ENCODE measurements at places on chromosomes 1 and 21.

DNA sequence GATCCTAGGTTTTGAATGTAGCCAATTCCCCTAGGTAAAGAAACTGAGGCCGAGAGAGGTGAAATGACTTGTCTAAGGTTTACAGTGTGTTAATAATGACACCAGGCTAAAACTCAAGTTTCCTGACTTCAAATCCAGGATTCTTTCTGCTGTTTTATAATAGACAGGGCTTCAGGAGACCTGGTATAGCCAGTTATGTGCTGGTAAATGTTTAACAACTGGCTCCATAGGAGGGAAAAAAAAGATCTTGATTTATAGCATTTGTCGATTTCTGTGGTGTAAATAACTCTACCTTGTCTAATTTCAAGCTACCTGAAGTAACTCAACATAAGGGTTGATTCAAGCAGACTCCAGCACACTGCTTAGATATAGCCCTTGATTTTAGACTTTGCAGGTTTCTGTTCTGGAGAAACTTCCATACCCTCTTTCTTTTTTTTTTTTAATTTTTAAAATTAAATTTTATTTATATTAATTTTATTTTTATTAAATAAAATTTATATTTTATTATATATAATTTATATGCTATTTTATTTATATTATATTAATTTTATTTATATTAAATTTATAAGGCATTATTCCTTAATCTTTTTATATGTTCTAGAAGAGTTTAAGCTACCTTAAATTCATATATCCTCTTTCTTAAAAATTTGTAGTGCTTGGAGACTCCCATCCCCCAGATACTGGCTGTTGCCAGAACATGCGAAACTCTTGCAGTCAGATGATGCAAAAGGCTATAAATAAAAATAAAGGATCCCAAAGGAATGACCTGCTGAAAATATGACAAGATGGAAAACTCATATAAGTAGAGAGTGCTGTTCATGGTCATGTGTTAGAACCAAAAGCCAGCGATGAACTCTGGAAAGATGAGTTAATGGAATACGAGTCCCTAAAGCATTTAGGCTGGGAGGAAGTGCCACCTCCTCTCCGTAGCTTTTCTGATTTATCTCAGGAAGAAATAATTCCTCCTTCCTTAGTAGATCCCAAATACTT lies 35.4 kb upstream of the SRSF10 start:
- DNase-seq, result no peak

GRCh38 chr21:28761674-28762356 lies 230.9 kb downstream of the LTN1 start:
- DNase-seq, result no peak

DNA sequence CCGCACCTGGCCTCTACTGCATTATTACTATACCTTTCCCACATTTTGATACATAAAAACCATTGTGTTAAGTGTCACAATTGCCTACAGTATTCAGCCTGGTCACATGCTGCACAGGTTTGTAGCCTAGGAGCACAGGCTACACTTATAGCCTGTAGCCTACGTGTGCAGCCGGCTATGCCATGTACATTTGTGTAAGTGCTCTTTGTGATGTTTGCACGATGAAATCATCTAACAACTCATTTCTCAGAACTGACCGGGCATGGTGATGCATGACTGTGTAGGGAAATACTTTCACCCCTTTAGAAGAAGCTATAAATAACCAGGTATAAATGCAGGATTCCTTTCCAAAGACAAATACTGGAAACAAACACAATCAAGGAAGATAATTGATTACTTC lies 12.1 kb downstream of the ERG start:
- no peak for DNase-seq

DNA sequence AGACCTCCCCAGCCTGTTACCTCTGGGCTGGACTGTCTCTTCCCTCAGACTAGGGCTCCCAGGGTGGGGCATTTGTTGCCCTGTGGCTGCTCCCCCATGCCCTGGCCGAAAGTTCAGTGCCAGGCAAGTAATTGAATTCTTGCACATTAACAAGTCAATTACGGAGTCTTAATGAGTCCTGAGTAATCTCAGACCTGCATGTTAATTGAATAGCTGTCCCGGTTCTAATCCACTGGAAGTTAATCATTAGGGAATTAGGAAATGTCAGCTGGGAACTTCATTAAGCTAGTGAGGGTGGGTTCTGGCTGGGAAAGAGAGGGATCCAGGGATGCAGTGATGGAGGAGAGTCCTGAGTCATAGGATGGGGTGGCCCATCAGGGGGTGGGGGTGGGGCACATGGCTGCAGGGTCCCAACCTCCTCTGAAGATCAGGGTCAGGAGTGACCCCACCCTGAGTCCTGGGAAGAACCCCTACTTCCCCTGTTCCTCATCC lies 47.1 kb upstream of the CSF3R start:
- DNase-seq, result no peak

DNA sequence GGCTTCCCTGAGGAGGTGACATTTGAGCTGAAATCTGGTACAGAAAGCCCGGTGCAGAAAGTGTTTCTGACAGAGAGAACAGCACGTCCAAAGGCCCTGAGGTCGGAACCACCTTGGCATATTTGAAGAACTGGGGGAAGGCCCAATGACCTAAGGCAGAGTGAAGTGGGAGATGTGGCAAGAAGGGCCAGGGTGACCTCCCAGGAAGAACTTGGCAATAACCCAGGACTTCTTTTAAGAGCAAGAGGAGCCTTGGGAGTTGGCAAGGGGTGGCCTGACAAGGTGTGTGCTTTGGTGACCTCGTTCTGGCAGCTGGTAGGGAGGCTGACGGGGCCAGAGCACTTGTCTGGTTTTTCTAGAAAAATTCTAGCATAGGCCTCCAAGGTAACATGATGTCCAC lies 23.4 kb downstream of the TTC39A start:
- DNase-seq, result no peak

- no peak for DNase-seq
Observed at GRCh38 chr1:229238674-229239415, 32.1 kb upstream of the RAB4A start.

GRCh38 chr21:42576639-42577038 lies 63.0 kb downstream of the SLC37A1 start:
- DNase-seq, result no peak

- DNase-seq, result peak; percentile 46
Observed at GRCh38 chr1:32870615-32871363, at the start of gene FNDC5. FNDC5 (minus strand) TSS chr1:32870912.

DNA sequence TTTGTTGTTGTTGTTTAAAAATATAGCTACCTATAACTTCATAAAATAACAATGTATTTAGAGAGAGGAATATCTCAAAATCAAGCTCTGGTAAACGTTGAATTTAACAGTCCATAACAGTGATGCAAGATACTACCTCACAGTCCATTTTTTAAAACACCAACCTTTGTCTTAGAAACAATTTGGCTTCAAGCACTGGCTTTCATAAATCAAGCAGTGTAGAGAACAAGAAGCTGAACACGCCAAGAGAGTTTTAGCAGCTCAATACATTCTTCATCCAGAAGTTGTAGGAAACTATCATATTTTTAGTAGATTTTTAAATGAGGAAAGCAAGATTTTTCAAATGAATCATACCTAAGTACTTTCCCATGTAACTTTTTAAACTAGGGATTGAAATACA lies 334.3 kb upstream of the ADAMTS5 start:
- no peak for DNase-seq

- DNase-seq, result no peak
Observed at GRCh38 chr1:114456586-114456985, 54.4 kb downstream of the TRIM33 start.

GRCh38 chr1:60359431-60359830 lies 285.9 kb upstream of the C1orf87 start:
- DNase-seq, result no peak

- no peak for DNase-seq
Observed at GRCh38 chr1:36125129-36125991, at the start of gene COL8A2. COL8A2 (minus strand) TSS chr1:36125222; CDS start chr1:36100242, 24,980 bp downstream.

- DNase-seq, result no peak
Observed at GRCh38 chr21:37195059-37195458, 72.1 kb downstream of the VPS26C start.

GRCh38 chr21:16071092-16071491 lies 341.3 kb downstream of the USP25 start:
- no peak for DNase-seq

GRCh38 chr1:112544751-112545150 lies 36.0 kb downstream of the WNT2B start:
- DNase-seq, result no peak

- no peak for DNase-seq
Observed at GRCh38 chr1:9150582-9151327, 21.9 kb upstream of the GPR157 start.

- no peak for DNase-seq
Observed at GRCh38 chr1:55443175-55443915, 228.2 kb upstream of the USP24 start.

DNA sequence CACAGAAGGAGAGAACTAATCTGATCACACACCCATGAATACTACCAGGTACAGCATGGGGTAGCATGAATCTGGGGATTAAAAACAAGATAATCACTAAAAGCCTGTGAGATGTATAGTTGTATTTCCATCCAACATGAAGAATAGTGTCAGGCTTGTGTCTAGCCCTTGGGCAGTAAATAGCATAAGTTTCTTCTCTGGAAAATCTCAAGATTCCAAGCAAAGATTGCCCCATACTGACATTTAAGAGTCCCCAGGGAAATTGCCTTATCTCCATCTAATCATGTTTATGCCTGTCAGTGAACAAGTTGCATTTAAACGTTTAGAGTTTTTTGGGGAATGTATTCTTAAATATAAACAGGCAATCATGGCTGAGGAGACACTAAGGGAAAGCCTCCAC lies 109.2 kb upstream of the SERTAD4 start:
- DNase-seq, result no peak

- DNase-seq, result no peak
Observed at GRCh38 chr1:109989506-109990301, 5.1 kb downstream of the AHCYL1 start.

DNA sequence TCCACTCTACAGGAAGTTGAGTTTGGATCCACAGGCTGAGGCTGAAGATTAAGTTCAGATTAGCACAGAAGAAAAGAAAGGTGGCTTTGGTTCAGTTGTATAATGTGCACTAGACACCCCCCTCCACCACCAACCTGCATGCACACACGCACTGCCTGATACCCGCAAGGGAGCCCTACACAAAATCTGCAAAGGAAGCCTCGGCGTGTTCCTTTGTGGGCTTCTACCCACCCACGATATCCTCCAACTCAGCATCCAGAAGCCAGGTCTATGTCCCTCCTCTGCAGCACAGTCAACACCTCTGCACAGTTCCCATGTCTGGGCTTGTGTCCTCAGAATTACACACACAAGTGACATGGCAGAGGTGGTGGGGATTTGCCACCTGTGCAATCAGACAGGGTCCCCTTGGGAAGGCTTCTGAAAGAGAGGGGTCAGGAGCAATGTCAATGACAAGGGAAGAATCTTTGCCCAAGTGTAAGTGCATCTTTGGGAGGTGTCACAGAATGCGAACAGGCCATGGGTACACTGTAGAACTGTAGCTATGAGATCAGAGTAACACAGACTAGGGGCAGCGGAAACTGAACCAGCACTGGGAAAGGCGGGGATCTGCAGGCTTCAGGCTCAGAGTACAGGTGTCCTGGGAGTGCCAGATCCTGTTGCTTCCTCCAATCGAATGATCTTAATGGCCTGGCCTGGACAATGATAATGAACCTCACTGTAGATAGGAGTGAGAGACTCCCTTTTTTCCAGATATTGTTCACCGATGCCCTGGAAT lies 148.6 kb upstream of the ETV3 start:
- DNase-seq, result no peak

DNA sequence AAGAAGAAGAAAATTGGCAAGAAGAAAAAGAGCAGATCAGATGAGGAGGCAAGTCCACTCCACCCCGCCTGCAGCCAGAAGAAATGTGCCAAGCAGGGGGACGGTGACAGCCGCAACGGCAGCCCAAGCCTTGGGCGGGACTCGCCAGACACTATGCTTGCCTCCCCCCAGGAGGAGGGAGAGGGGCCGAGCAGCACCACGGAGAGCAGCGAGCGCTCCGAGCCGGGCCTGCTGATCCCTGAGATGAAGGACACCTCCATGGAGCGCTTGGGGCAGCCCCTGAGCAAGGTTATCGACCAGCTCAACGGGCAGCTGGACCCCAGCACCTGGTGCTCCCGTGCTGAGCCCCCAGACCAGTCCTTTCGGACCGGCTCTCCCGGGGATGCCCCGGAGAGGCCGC lies 9.0 kb upstream of the SLC25A34 start:
- no peak for DNase-seq

GRCh38 chr1:56056438-56057287 lies 522.7 kb downstream of the PLPP3 start:
- no peak for DNase-seq

GRCh38 chr1:31814631-31815306 lies 1.1 kb downstream of the SPOCD1 start:
- DNase-seq, result no peak

DNA sequence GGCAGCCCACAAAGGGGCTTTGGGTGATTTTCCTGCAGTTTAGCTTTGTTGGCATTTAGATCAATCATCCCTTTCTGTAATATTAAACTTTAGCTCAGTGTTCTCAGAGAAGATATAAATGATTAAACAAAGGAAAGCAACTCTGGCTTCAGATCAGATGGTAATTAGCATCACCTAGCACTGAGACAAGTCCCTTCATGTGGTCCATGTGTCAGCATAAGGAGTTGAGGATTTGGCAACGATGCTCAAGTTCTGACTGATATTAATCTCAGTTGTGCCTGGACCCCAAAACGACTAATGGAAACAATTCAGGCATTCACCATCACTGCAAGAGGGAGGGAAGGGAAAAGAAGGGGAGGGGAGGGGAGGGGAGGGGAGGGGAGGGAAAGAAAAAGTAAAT lies 60.4 kb downstream of the SEC16B start:
- no peak for DNase-seq

GRCh38 chr1:183734543-183735036 lies 70.3 kb upstream of the RGL1 start:
- peak; percentile 40 for DNase-seq

GRCh38 chr1:224939844-224940425 lies 10.5 kb downstream of the DNAH14 start:
- DNase-seq, result no peak

DNA sequence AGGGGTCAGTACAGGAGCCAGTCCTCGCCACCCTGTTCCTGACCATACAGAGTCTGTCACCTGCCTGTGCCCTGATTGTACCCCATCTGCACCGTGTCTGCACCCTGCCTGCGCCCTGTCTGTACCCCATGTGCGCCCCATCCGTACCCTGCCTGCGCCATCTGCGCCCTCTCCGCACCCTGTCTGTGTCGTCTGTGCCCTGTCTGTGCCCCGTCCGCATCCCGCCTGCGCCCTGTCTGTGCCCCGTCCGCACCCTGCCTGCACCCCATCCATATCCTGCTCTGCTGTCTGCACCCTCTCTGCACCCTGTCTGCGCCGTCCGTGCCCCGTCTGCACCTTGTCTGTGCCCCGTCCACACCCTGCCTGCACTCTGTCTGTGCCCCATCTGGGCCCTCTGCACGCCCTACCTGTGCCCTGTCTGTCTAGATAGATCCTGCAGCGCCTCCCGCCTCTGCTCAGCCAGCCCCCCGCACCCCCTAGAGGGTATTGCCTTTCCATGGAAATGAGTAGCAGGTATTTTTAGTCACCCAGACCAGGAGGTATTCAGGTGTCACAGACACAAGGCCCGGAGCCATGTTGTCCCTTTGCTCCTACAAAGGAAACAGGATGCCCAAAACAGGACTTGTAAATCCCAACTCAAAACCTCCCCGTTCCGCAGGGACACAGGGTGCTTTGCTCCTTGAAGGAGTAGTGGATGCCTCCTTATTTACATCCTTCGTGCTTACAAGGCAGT lies 7.7 kb upstream of the NPHP4 start:
- no peak for DNase-seq
